ENCODE measurements at places on chromosomes 7 and 10. TPM values are rescaled to one million over a fixed set of nuclear protein-coding genes. Genes with fewer than 3 reads are reported as not detected.

The MIOS gene
- total RNA-seq, result 13.2 TPM

The SEMA3A gene
- total RNA-seq, result 7.8 TPM

The GRM3 gene
- not detected for total RNA-seq

DNA sequence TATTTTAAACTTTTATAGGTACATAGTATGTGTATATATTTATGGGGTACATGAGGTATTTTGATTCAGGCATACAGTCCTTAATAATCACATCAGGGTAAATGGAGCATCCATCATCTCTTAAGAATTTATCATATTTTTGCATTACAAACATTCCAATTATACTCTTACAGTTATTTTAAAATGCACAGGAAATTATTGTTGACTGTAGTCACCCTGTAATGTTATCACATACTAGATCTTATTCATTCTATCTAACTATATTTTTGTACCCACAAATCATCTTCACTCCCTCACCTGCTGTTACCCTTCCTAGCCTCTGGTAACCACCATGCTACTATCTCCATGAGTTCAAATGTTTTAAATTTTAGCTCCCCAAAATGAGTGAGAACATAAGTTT lies 56.3 kb upstream of the FAM3C start:
- DNase-seq, result no peak

- DNase-seq, result no peak
Measured at GRCh38 chr10:116620423-116621400, at the start of gene PNLIPRP2. TSS of gene PNLIPRP2 (plus strand) at chr10:116620953.

DNA sequence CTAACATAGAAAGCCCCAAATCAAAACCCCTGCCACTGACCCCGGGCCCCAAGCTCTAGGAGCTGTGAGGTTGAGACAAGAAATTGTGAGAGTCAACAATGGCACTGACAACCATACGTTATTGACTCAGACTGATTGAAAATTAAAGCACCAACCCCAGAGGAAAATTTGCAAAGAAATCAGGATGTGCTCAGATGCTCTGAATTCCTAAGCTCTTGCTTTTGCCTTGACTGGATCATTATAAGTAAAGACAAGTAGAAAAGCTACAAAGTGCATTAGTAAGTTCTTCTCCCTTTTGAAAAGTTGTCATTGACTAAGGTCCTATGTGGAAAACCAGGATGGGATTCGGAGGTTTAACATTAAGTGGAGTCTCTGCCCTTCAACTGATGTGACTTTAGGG lies 130.2 kb downstream of the SAMD9 start:
- DNase-seq, result no peak

GRCh38 chr10:47107007-47107747 lies 192.8 kb upstream of the GDF10 start:
- no peak for DNase-seq

DNA sequence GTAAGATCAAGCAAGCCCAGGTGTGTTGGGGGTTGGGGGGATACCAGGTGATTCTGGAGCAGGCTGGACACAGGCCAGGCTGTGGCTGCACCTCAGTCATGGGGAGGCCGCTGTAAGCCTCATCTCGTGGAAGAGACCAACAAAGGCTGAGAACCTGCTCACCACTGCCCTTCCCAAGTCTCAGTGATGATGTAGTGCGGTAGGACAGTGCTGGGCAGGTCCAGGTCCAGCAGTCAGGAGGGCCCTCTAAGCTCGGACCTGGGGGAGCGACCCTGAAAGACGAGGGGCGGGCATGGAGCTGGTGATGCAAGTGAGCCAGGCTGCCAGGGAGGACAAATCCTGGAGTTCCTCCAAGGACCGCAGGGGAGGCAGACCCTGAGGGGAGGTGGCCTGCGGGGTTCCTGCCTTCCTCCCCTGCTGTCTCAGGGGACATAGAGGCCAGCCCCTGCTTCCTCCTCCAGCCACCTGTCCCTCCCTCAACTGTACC lies 3.3 kb upstream of the PWWP2B start:
- DNase-seq, result no peak

- no peak for DNase-seq
Measured at GRCh38 chr7:82998436-82998835, 164.2 kb downstream of the PCLO start.

DNA sequence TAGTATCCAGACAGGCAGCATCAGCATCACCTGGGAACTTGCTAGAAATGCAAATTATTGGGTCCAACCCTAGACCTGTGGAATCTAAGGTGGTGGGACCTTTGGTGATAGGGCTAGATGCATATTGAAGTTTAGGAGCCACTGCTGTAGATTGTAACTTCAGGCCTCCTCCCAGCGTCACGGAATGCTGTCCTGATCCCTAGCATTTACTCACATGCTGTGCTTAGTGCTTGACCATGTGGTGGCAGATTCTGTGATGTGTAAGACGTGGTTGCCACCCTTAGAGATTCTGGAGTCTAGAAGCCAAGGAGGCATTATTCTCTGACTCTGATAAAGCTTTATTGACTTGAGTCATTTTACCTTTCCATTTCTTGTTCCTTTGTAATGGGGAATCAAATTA lies 13.5 kb downstream of the AHR start:
- no peak for DNase-seq

- DNase-seq, result no peak
Measured at GRCh38 chr10:45558425-45558824, 114.1 kb downstream of the ZFAND4 start.

DNA sequence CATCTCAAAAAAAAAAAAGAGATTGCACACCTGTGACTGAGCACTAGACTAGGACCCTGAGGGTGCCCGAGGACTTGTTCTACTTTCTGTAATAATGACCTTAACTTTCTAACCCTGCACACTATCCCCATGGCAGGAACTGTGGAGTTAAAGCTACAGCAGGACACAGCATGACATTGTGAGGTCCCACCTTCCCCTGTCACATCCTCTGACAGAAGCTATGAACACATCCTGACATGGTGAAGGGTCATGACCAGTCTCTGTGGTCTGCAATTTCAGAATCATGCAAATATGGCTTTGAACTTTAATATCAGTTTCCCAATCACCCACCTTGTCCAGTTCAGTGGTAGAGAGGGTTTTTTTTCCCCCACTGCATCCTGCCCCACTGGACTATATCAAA lies 18.5 kb upstream of the SAR1A start:
- no peak for DNase-seq

- no peak for DNase-seq
Measured at GRCh38 chr7:157402911-157403534, 66.2 kb downstream of the DNAJB6 start.
